Adipocyte (in vitro differentiated cells): ENCODE measurements at places on chromosomes 13 and 19.

- DNase-seq, result no peak
Observed at GRCh38 chr19:45764945-45765701, 3.9 kb downstream of the SIX5 start.

GRCh38 chr13:46342538-46342937, 44.5 kb downstream of the RUBCNL start:
- no peak for DNase-seq

- no peak for DNase-seq
Observed at GRCh38 chr13:94880463-94880862, 168.1 kb upstream of the SOX21 start.

DNA sequence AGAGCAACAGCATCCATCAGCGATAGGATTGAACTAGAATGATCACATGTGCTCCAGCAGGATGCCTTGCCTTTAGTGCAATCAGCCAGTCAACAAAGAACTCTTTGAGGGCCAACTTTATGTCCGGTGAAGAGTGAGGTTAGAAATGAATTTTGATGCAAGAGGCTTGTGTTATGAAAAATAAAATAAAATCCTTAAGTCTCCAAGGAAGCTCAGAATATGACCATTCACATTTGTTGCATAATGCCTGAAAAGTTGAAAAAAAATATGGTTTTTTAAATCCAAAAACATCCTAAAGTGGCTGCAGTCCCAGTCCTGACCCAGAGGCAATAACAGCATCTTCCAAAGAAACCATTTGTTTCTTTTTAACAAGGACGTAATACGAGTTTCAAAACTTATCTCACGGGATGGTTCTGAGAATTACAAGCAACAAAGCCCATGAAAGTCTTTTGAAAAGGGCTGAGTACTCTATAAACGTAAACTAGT, 61.3 kb downstream of the DCLK1 start:
- DNase-seq, result peak; percentile 90

DNA sequence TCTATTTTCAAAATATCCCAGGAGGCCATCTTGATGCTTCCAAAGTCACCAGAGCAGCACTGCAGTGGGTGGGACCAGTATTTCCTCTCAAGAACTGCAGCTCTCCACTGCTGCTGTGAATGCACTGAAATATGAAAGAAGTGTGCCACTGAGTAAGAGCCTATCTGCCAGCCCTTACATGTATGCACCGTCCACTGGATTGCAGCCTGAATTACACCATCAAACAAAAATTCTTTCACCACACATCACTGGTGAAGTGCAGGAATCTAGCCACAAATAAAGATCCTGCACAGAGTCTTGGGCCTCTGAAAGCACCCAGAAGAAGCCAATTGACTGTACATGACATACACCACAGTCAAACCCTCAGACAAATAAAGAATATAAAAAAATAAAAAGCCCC, 249.0 kb downstream of the LHFPL6 start:
- DNase-seq, result peak; percentile 28

- DNase-seq, result no peak
Observed at GRCh38 chr13:47420568-47420967, 523.7 kb upstream of the HTR2A start.

DNA sequence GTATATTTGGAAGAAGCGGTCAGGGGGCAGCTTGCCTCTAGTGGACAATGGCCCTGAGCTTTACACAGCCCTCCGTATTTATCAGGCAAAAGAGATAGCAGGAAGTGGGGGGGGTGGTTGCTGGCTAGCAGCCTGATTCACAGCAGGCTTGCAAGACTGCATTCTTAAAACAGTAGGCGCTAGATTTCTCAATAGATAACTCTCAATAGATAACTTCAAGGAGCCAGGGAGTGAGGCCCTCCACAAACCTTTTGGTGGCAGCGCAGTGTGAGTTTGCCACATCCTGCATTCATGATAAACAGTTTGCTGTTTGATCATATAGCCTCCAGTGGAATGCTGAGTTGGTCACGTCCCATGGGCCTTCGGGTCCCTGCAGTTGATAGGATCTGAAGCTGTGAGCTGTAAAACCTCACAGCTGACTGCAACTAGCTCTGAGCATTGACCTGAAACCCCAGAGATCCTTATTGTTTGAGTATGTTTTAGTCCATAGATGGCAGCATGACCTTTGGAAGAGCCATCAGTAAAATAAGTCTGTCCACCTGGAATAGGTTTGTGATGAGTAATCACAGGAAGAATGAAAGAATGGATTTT, 12.2 kb downstream of the FPR3 start:
- DNase-seq, result no peak

- DNase-seq, result no peak
Observed at GRCh38 chr19:47377801-47378200, 28.7 kb downstream of the DHX34 start.
